Stimulated activated CD8-positive, alpha-beta memory T cell treated with anti-CD3 and anti-CD28 coated beads, Interleukin-12 subunit alpha, Interleukin-12 subunit beta, amount 100 ng/mL, for 1 hour (primary cell): ENCODE measurements at places on chromosomes 5 and 9.

- no peak for DNase-seq
Observed at GRCh38 chr9:81377320-81377719, 312.0 kb downstream of the TLE1 start.

GRCh38 chr9:104075801-104076753, 18.0 kb upstream of the SMC2 start:
- DNase-seq, result no peak

GRCh38 chr5:14450018-14450524, 131.5 kb upstream of the OTULINL start:
- no peak for DNase-seq

- DNase-seq, result no peak
Observed at GRCh38 chr9:111301195-111301594, 28.8 kb downstream of the OR2K2 start.

DNA sequence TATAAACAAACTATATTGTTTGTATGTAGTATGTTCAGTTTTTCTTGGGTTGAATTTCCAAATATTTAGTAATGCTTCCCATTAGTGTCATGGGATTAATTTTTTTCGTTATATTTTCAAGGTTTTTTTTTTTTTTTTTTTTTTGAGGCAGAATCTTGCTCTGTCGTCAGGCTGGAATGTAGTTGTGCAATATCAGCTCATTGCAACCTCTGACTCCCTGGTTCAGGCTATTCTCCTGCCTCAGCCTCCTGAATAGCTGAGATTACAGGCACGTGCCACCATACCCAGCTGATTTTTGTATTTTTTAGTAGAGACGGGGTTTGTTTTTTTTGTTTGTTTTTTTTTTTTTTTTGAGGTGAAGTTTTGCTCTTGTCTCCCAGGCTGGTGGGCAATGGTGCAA, 10.6 kb downstream of the DDX46 start:
- DNase-seq, result no peak

DNA sequence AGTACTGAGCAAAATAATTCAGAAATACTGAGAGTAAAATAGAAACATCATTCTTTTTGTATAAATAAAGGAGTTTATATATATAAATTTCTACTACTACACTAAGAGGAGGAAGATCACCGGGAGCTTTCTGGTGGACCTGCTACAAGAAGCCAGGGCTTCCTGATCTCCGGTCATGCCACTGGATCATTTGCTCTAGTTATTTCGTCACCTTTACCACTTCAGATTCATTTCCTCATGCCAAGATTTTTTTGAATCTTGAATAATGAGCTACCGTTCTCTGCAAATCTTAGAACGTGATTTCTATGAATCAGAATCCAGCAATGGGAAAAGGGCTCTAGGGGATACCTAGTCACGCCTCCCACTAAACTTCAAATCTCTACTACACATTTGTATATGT, 51.9 kb upstream of the TBC1D9B start:
- no peak for DNase-seq

- no peak for DNase-seq
Observed at GRCh38 chr9:18666986-18667772, 193.2 kb downstream of the ADAMTSL1 start.

- DNase-seq, result no peak
Observed at GRCh38 chr5:21058289-21058688, 1070.3 kb upstream of the CDH18 start.

GRCh38 chr5:162360373-162360931, 292.9 kb downstream of the GABRG2 start:
- no peak for DNase-seq

DNA sequence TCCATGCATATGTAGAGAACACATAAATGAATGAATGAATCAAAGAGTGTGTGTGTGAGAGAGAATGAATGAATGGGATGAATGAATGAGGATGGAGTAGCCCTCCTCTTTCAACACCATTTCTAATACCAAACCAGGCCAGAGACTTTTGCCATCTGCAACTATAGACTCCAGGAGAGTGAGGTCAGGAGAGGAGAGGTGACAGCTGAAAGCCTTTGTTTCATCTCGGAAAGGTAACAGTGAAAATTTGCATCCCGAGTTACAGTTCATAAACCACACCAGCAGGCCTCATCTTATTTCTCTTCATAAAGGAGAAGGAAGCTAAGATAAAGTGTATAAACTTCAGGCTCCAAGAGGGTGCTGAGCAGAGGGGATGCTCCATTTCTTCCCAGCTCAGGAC, 255.3 kb upstream of the KLF4 start:
- DNase-seq, result no peak

- DNase-seq, result no peak
Observed at GRCh38 chr9:89621031-89621430, 16.2 kb downstream of the GADD45G start.

GRCh38 chr5:178121391-178122276, 8.3 kb downstream of the N4BP3 start:
- no peak for DNase-seq

- no peak for DNase-seq
Observed at GRCh38 chr5:153792305-153792704, 246.4 kb downstream of the FAM114A2 start.

GRCh38 chr5:78116167-78116566, 178.3 kb downstream of the AP3B1 start:
- no peak for DNase-seq

GRCh38 chr9:14349447-14350348, 35.8 kb upstream of the NFIB start:
- no peak for DNase-seq

DNA sequence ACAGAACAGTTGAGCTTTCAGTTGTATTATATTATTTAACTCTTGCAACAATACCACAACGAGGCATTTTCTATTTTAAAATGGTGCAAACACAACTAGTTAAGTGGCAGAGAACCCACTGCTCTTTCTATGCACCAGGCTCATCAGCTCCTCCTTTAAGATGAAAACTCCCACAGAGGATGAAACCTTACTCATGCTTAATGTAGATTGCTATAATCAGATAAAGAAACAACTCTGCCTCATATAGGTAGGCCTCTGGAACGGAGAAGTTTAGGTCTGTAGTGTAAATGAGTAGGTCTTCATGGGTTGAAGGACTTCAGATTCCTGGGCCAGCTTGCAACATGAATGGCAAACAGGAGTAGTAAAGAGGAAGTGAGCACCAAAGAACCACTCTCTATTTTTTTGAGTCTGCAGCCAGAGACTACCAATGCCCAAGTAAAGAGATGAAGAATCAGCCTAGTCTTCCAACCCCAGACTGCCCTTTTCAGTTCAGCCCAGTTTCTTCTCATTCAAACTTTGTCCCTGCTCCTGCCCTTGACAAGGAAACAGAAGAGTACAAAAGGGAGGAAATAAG, 33.9 kb downstream of the HACD4 start:
- no peak for DNase-seq

DNA sequence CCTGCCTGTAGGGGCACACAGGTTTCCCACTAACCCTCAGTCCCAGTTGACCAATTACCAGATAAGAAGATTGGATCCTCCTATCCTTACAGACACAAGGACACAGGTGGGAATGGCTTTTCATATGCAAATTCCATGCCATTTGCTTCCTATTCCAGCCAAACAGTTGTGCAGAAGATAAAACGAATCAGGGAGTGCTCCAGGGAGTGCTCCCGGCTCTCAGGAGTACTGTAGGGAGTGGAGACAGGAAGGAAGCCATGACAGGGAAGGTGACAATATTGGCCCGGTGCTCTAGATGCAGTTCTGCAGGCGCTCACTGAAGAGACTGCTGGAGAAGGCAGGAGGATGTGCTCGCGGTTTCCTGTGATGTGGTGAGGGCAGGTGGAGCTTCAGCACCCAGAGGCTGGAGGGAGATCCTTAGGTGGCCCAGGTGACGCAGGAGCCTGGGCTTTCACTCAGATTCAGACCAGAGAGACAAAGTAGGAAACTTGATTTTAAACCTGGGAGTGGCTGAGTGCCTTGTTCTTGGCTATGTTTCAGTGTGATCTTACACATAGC, 260.0 kb downstream of the AUH start:
- peak; percentile 52 for DNase-seq

DNA sequence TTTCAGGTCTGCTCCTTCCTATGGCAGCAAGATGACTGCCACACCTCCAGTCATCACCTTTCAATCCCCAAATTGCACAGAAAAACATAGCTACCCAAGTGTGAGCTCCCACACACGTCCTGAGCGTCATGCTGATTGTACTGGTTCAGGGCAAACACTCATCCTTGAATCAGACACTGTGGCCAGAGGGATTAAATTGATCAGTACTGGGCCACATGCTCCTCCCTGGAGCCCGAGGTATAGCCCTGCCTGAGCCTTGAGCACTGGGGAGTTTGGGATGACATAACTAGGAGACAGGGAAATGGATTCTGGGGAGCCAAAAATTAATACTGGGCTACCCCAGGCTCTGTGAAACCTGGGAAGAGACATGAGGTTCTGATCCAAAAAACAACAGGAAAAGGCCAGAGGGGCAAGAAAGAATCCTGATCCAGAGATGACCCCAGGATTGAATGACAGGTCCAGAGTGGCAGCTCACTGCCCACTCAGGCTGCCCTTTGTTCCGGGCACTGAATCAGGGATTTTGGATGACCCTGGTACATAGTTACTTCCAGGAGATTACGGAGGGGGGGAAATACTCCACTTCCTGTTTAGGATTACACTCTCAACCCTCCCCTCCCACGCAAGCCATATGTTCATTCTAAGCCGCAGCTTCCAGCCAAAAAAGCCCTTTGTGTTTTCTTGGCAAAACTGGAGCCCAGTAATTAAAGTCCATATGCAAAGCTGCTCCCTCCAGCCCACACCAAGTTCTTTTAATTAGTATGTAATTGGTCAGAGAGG, 141.6 kb upstream of the SPRY4 start:
- no peak for DNase-seq

- DNase-seq, result no peak
Observed at GRCh38 chr9:114722081-114722621, 40.2 kb upstream of the TEX48 start.

GRCh38 chr5:61449804-61450492, 117.9 kb downstream of the ZSWIM6 start:
- no peak for DNase-seq

DNA sequence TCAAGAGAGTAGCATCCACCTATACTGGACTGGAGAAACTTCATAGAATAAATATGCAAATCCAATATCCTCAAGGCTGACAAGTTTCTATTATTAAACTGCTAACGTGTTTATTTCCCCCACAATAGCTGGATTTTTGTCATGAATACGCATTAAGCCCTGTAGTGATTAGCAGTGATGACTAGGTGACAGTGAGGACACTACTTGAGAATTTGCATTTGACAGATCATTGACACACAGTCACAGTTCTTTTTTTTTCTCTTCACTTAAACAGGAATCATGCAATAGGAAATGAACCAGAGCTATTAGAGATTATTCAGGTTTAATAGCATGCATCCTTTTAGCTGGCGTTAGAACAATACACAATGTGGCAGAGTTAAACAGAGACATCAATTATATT, 35.3 kb downstream of the MPDZ start:
- no peak for DNase-seq

DNA sequence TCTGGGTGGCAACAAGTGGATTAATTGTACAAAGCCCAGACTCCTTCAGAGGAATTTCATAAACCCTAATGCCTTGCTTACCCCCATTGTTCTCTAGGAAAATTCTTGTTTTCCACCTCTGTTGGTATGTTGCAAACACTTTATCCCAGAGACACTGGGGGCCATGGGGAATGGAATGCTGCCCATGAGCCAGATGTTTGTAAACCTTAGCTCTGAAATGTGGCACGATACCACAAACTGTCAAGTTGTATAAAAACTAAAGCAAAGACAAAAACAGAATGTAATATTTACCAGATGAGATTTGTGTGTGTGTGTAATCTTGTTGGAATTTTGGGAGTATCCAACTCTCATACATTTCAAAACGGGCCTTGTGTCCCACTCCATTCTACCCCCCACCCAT, 465.0 kb downstream of the EBF1 start:
- no peak for DNase-seq

- no peak for DNase-seq
Observed at GRCh38 chr5:138282920-138283742, 8.7 kb upstream of the GFRA3 start.

GRCh38 chr9:97372580-97372979, 39.3 kb upstream of the TDRD7 start:
- no peak for DNase-seq

DNA sequence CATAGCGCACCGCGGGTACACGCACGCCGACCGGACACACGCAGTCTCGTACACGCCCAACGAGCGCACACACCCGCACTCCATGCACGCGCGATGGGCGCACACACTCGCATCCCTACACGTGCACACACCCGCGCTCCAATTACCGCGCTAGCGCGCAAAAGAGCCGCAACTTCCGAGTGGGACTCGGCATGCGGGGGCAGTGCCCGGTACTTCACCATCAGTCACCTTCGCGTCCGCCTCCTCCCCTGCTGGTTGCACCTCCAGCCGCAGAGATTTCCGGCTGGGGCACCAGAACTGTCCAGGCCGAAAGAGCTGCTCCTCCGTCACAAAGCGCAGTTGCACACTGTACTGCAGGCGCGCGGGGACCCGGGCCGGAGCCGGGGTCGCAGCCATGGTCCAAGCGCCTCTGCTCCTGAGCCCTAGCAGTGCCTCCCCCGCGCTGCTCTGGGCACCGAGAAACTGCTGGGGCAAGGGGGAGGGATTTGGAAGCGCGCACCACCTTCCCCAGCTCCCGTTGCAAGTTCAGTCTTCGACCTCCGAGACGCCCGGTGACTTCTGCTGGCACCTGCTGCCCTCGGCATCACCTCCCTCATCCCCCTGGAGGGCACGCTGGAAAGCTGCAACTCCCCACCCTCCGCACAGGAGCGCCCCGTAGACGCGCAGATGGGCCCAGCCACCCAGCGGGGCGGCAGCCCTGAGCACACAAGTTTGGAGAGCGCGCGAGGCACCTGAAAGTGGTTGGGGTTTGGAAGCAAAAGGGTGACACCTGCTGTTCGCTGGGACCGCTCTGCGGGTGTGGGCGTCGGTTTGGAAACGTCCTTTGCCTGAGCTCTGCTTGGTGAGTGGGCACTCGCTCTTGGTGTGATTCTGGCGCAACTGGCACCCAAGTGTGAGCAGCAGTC, 337.4 kb upstream of the PUM3 start:
- no peak for DNase-seq

DNA sequence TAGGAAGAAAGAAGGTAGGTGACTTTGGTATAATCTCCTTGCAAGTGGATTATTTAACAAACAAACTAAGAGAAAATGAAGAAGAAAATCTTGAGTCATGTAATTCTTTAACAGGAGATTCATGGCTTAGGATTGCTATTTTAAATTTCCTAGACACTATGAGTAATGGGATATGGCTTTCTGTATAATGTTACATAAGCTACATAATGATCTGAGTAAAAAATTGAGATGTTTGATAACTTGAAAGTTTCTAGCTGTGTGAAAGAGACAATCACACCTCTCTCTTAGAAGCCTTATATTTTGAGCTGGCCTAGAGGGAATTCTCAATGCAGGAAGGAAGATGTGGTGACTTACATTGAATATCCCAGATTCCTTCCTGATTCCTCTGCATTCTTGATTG, 92.5 kb downstream of the CDH9 start:
- no peak for DNase-seq

DNA sequence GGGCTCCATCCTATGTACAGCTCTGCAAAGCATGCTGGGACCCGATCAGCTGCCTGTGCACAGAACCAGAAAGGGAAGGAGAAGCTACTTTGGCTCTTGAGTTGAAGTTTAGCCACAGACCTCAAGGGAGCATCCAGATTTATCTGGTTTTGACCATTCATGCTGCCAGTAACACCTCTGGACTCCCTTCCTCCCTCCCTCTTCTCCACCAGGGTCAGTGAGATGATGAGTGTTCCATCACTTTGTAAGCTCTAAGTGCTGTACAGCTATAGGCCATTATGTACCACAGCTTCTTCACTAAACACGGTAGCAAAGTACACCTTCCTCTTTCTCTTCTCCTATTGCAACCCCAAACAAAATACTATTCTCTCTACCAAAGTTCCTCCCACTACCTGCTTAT, 77.9 kb downstream of the GLIS3 start:
- DNase-seq, result no peak

GRCh38 chr9:4490705-4491625, 697 bp downstream of the SLC1A1 start:
- no peak for DNase-seq
